ENCODE measurements at places on chromosomes 2 and 18.

DNA sequence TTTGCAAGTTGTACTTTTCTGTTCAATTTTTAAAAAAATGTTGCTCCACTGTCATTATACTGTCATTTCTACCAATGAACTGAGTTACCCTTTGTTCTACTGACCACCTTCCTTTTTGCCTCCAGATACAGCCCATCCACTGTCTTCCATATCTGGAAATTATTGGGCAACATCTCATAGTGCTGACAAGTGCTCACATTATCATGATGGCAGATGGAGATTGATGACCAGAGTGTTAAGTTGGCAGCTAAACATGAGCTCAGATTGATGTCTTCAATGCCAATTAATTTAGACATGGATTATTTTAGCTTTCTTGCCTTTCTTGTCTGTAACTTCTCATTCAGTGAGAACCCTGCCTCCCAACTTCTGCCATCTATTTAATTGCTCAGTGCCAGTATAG, 76.6 kb downstream of the KIAA1328 start:
- no peak for DNase-seq

DNA sequence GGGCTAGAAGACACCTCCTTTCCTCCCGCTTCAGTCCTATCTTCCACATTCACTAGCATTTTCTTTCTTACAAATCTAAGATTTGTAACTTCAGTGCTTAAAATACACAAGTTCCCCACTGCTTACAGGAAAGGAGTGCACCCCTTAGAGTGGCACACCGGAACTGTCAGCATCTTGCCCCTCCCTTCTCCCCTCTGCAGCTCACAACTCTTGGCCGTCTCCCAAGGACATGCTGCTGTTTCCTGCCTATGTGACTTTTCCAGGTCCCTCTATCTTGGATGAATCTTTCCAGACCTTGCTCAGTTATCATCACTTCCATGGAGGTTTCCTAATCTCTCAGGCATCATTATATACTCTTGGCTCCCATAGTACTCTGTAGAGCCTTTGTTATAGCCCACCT, 334.8 kb downstream of the CELF4 start:
- DNase-seq = no peak

- no peak for DNase-seq
Measured at GRCh38 chr2:186693446-186693832, 421 bp upstream of the FAM171B start.

- no peak for DNase-seq
Measured at GRCh38 chr2:99545604-99546003, 55.8 kb upstream of the REV1 start.

DNA sequence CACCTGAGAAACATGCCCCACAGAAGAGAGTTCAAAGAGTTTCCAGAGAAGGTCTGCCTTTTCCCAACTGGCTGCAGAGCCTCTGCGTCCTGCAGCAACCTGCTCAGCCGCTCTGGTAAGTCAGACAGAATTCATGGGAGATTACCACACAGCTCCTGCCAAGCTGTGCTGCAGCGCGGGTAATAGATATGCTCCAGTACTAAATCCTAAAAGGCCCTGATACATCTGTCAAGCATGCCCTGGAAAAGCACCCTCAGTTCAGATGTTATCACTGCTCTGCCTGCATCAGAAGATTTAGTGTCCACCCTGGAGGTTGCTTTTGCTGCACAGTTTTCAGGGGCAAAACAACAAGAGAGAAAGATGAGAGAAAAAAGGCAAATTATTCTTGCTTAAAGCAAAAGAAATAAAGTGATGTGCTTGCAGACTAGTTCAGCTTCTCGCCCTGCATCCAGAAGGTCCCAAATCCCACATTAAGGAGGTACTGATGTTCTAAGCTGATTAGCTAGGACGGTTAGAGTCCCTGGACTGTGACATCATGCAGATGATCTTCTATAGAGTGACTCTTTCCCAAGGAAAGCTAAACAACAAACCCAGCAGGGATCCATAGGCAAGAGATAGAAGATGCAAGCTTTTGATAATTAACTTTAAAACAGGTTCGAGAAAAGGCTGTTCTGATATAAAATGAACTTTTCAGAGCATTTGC, 488.6 kb downstream of the BCL11A start:
- no peak for DNase-seq

DNA sequence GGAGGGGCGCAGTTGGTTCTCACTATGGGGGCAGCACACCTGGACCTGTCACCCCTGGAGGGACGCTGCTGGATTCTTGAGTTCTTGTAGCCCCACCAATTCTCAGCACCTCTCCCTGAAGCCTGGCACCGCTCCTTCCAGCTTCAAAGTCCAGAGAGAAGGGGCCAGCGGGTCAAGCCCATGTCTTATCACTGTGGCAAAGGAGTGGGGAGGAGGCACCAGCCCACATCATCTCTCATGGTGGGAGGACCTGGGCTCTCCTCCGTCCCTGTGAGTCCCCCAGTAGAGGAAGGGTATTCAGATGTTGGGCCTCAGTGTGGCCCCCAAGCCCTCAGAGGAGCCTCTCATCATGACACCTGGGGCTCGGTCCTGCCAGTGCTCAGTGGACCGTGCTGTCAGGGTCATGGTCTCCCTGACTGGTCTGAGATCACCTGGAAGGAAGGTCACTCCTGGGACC, 67.4 kb downstream of the HS1BP3 start:
- DNase-seq = no peak

DNA sequence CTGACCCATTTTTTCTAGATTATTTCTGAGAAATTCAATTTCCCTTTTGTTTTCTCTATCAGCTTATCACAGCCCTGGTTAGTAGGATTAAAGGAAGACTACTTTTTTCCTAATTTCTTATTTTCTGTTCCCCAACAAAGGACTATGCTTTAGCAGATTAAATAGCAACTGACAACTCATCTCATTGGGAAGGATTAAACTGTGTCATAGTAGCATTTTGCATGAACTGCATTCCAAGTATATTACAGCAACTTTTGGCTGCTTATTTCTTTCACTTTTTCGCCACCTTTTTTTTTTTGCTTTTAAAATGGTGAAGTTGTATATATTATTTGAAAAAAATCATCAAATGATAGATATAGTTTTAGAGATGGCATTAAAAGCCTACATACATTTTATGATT, 570.3 kb downstream of the FBXO15 start:
- DNase-seq = no peak

- no peak for DNase-seq
Measured at GRCh38 chr2:180707884-180708205, 272.6 kb upstream of the UBE2E3 start.

DNA sequence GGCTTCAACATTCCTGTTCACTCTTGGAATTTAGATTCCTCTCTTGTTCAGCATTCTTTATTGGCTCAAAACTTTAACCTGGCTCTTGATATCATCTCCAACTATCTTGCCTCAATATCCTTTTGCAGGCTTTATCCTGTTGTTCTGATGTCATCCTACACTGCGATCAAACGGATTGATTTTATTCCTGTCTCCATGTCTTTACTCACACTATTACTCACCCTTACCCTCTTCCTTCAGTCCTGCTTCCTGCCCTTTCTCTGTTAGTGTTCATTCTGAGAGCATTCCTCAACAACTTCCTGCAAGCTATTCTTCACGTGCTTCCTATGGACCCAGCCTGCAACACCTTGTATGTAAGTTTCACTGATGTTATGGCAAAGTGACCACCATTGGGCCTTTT, 264.7 kb downstream of the RNF152 start:
- DNase-seq = no peak

DNA sequence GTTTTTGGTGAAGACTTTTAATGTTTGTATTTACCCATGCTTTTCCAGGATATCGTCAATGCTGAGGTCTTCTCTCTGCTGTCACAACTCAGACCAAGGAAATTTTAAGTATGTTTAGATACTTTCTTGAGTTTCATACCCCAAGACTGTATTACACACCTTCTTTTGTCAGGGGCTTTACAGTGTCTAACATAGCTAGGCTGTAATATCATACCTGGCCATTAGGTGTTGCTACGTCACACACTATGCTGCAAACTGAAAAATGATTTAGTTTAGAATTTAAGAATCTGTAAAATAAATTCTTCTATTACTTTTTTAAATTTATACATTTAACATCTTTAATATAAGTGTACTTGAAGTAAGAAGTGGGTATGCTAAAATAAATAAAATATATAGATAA, 358.4 kb upstream of the NRP2 start:
- no peak for DNase-seq

DNA sequence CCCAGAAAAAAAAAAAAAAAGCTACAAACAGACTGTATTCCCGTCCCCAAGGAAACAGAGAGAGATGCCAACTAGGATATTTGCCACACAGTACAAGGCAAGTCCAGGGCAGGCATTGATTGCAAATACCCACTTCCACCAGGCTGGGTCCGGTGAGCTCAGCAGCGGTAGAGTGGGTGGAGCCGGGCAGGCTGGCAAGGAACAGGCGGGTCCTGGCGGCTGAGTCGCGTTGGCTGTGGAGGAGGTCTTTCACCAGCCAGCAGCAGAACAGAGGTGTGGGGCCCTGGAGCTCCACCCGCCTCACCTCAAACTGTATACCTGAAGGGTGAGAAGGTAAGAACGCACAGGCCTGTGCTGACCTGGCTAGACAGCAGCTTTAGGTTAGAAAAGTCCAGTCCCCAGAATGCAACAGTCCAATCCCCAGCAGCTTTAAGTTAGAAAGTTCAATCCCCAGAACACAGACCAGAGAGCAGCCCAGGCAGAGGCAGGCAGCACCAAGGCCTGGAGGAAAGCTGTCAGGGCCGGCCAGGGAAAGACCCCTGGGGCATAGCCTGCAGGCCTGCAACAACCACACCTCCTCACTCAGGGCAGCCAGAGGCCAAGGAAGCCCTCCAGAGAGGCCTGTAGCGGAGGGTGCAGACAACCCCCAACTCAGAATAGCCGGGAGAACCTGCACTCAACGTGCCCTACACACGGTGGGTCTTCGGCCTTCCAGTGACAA, 21.9 kb upstream of the MTERF4 start:
- no peak for DNase-seq

DNA sequence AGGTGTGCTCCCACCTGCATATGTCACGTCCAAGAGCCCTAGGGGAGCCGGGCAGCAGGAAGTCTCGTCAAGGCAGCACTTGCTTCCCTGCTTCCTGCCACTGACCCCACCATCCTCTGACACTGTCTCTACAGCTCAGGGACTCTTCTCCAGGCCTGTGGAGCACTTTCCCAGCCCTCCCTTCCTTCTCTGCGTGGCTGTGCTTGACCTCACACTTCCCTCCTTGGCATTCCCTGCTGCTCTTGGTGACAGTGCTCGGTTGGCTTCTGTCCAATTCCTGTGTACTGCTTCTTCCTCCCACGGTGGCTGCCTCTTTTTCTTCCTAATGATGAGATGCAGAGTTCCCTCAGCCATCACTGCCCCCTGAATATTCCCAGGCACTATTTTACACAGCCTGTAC, 2.8 kb downstream of the CIDEA start:
- DNase-seq = no peak

GRCh38 chr18:13594551-13594950, 131.8 kb downstream of the FAM210A start:
- DNase-seq = no peak

- peak; percentile 20 for DNase-seq
Measured at GRCh38 chr2:64992990-64993389, 3.8 kb downstream of the SLC1A4 start.

GRCh38 chr2:67974559-67975430, 88.0 kb downstream of the C1D start:
- no peak for DNase-seq

DNA sequence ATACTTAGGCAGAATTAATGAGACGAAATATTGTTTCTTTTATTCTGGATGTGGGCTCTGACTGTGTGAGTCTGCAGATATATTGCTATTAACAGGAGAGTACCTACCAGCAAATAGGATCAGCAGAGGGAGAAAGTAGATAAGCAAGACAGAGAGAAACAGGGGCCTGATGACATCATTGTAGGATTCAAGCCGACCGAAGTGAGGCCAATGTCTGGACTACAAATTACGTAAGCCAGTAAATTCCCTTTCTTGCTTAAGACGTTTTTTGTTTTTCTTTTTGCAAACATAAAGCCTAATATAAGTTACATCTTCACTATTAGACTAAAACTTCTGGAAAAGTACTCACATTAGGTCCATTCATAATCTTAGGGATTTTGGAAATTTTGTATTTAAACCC, 21.4 kb upstream of the PTPRM start:
- DNase-seq = no peak

DNA sequence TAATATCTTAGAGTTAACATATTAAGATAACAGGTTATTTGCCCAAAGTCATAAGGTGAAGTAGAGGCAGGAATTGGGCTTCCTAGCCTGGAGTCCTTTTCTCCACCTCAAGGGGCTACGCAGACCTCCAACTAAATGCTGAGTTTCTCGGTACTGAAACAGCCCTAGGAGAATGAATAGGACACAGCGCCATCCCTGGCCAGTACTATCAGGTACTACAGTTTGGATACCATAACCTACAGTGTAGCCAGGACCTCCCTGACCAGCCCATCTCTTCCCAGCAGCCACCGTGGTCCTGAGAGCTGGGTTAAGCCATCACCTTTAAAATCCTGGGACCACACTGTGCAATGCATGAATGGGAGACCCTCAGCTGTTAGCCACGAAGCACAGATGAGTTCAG, 15.7 kb downstream of the CASP8 start:
- DNase-seq = no peak

- no peak for DNase-seq
Measured at GRCh38 chr18:36086186-36086585, 18.8 kb upstream of the RPRD1A start.

- DNase-seq = peak; percentile 79
Measured at GRCh38 chr18:74540652-74541421, 6.5 kb downstream of the CNDP1 start.

- DNase-seq = no peak
Measured at GRCh38 chr18:13587001-13587400, 139.4 kb downstream of the FAM210A start.

GRCh38 chr2:74756356-74756890, 77.5 kb upstream of the HK2 start:
- DNase-seq = no peak

GRCh38 chr2:157497638-157498314, 53.9 kb upstream of the CYTIP start:
- DNase-seq = peak; percentile 28

DNA sequence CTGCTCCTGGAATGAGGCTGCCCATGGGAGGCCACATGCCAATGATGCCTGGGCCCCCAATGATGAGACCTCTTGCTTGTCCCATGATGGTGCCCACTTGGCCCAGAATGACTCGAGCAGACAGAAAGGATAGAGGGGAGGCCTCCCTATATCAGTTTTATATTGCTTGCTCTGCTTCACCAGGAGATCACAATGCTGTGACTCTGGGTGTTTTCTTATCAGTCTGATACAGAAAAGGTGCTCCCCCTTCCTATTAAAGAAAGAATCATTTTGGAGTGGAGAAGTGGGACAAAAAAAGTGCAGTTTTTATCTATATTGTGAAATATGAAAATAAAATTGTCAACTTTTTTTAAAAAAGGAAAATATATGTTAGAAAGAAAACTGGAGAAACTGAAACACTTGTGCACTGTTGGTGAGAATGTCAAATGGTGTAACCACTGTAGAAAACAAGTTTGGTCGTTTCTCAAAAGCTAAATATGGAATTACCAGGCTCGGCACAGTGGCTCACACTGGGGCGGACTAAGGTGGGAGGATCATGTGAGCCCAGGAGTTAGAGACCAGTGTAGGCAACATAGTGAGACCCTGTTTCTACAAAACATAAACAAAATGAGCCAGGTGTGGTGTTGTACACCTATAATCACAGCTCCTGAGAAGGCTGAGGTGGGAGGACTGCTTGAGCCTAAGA, 21.8 kb downstream of the LPIN2 start:
- no peak for DNase-seq
